Stomach (tissue), 19 donors: ENCODE measurements at places on chromosomes 7 and 10.

- no peak for DNase-seq
Observed at GRCh38 chr7:10731253-10731773, 242.4 kb upstream of the PHF14 start.

DNA sequence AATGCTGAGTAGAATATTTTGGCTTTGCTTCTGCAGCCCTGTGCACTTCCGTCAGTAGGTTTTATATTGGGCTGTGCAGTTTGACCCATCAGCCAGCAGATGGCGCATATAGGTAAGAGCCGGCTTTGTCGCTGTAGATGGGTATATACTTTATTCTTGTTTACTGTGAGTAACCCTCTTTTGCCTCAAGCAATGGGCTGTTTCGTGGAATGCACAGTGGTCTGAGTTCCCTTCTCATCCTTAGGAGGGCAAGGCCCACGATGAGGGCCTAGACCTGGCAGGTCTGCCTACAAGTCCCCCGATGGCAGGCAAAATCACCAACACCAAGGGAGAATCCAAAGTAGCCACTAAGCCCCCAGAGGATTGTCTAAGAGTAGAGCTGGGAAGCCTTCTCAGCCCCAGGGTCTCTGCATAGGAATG lies 1002.9 kb upstream of the KCND2 start:
- peak; percentile 57 for DNase-seq

- peak; percentile 79 for DNase-seq
Observed at GRCh38 chr10:788796-789748, 99.6 kb upstream of the DIP2C start.

DNA sequence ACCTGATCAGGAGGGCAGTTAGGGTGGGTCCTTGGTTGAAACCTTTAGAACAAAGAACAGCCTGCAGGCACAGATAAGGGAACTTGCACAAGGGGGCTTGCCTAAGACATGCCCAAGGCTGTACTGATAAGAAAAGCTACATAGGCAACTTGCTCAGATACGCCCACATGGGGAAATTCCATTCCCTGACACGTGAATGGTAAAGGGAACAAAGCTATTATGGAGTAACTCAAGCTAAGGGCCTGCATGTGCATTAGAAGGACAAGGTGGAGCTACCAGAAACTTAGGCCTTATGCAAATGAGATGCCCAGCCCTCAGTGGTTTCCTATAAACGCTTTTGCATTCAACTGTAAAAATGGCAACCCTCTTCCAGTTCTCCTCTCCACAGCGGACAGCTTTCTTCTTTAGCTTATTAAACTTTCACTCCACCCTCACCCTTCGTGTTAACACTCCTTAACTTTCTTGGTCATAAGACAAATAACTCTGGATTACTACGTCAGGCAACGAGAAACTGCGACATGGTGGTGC lies 1192.1 kb upstream of the CELF2 start:
- peak; percentile 87 for DNase-seq

- no peak for DNase-seq
Observed at GRCh38 chr10:17025444-17026295, 103.9 kb downstream of the CUBN start.

GRCh38 chr7:114889646-114890285 lies 32.1 kb upstream of the MDFIC start:
- DNase-seq, result peak; percentile 14

DNA sequence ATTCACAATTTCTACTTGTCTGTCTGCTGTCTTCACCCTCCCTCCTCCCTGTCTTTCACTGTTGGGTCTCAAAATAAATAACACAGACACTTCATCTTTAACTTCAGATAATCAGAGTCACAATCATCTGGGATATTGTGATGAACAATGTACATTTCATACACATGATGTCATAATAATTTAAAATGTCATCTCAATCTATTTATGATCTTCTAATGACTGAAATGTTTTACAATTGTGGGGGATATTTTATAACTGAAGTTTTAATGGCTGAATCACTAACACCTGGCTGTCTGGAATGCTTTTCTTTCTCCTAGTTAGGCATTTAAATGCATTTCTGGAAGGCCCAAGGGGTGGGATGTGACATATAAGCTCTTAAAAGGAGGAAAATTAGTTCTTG lies 859.8 kb downstream of the LRMDA start:
- no peak for DNase-seq

- no peak for DNase-seq
Observed at GRCh38 chr10:74598891-74599566, 227.4 kb upstream of the KAT6B start.

GRCh38 chr7:32658467-32658869 lies 163.2 kb downstream of the AVL9 start:
- no peak for DNase-seq

DNA sequence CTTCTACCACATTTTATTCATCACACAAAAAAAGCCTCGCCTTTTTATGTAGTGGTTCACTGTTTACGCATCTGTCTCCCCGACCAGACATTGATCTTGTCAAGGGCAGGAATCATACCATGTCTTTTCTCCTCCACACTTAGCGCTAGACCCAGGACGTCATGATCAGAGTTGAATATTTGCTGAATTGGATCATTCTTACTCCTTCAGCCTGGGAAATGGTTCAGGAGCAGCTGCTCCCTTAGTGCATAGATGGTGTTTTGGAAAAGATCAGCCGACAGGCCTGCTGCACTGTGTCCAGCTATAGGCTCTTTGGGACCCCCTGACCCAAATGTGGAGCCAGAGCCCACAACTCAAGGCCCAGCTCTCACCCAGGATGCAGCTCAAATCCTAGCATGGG lies 249.1 kb upstream of the TMEM72 start:
- DNase-seq, result no peak

GRCh38 chr7:105874055-105874454 lies 2.3 kb downstream of the ATXN7L1 start:
- DNase-seq, result no peak

DNA sequence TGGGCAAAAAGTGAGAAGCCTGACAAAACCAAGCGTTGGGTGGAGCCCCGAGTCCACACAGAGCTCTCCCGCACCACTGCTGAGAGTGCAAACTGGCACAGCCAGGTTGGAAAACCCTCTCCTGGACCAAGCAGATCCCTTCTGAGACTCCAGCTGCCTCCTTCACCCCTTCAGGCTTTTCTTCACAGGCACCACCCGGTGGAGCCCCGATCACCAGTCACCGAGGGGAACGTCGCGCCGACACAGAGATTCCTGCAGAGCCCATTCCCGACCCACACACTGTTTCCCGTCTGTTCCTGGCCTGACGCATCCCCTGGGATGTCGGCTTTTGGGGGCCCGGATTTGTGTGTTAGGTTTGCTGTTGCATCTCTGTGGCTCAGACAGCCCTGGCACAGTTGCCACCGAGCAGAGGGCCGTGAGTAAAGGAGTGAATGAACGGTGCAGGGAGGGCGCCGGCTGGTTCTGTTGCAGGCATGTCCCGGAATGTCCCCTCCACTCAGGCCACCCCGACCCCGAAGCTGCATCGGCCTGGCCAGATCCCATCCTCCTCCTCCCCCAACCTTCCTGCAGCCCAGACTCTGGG lies 51.0 kb upstream of the INPP5A start:
- no peak for DNase-seq

DNA sequence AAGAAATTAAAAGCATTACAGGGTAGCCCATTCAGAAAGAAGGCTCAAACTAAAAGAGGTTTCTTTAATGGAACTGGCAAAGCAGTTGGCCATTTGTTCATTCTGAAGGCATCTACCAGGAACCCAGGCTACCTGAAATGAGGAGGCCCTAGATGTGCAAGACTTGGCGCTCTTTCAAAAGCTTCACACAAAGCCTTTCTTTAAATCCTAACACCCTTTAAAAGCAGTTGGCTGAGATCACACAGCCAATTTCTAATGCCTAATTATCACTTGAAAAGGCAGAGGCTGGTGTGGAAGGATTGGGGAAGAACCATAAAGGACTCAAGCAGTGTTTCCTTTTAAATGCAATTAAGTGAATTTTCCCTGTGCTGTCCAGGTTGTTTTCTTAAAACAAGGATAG lies 23.2 kb downstream of the PPP1R17 start:
- DNase-seq, result no peak

DNA sequence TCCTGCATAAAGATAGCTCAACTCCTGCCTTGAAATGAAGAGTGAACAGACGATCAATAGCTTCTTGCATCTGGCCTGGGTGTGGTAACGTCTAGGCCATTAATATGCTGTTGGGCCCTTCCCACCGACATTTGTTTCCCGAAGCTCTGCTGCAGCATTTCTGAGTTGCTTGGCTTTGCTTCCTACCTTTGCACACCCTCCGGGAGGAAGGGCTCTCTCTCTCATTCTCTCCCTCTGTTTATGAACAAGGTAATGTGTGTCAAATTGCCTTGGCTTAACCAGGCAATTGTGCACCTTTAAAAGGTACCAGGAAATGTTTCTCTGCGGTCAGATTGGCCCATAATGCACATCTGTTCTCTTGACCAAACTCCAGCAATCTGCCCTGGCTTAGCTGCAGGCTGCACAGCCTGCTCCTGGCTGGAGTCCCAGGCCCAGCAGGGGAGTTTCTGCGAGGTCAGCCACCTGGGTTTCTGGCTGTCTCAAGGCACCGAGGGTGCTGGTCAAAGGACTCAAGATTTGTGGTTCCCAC lies 223.7 kb downstream of the SNX10 start:
- peak; percentile 82 for DNase-seq

GRCh38 chr7:155294511-155294778 lies 3.2 kb upstream of the INSIG1 start:
- DNase-seq, result no peak

- DNase-seq, result no peak
Observed at GRCh38 chr7:93973134-93973533, 31.0 kb downstream of the BET1 start.

DNA sequence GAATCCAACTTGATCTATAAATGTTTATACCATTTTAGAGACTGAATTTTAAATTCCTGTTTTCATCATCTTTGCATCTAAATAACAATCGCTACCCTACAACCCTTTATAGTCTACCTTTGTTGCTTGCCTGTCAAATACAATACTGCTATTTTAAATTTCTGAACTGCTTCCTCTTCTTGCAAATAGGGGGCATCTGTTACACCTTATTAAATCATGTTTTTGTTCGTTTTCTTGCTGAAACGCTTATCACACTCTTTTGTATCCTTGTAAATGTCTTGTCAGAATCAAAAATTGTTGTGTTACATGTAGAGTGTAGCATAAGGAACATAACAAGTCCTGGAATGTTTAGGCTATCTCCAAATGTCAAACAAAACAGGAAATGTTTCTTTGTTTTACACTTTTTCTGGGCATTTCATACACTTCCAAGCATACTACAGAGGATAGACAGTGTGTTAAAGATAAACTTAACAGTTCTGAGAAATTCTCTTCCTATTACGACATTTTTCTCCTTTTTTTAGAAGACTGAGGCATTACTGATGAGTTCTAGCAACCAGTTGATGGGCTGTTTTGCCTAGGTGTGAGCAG lies 281.3 kb downstream of the GPR158 start:
- no peak for DNase-seq

DNA sequence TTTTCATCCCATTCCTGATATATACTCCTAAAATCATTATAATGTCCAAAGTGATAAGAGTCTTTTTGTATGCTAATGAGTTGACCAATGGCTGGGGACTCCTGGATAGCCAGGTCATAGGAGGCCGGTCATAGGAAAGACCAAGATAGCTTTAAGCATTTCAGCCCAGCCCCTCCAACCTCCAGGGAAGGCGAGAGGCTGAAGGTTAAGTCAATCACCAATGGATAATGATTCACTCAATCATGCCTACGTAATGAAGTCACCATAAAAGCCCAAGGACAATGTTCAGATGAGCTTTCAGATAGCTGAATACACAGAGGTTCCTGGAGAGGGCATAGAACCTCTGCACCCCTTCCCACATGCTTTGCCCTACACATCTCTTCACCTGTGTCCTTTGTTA lies 75.7 kb downstream of the VWDE start:
- no peak for DNase-seq

- no peak for DNase-seq
Observed at GRCh38 chr10:4514445-4515108, 311.4 kb upstream of the AKR1E2 start.

- peak; percentile 22 for DNase-seq
Observed at GRCh38 chr7:155988416-155988815, 176.2 kb upstream of the SHH start.

GRCh38 chr10:113411456-113411855 lies 141.4 kb upstream of the HABP2 start:
- no peak for DNase-seq

DNA sequence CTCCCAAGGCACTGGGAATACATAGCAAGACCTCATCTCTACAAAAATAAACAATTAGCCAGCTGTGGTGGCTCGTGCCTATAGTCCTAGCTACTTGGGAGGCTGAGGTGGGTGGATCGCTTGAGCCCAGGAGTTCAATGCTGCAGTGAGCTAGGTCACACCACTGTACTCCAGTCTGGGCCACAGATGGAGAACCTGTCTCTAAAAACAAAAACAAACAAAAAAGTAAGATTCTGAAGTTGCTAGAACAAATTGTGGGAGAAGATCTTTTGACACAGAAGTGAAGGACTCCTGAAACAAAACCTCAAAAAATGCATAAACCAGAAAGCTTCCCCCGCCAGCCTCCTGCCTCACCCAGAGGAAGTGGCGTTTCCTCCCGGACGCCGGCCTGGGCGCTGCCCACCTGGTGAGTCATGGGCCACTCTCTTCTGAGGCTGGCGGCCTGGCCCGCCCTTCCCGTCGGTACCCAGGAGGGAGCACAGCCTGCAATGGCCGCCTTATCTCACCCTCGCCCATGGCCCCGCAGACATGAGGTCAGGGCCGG lies 25.4 kb upstream of the ELN start:
- DNase-seq, result peak; percentile 83

DNA sequence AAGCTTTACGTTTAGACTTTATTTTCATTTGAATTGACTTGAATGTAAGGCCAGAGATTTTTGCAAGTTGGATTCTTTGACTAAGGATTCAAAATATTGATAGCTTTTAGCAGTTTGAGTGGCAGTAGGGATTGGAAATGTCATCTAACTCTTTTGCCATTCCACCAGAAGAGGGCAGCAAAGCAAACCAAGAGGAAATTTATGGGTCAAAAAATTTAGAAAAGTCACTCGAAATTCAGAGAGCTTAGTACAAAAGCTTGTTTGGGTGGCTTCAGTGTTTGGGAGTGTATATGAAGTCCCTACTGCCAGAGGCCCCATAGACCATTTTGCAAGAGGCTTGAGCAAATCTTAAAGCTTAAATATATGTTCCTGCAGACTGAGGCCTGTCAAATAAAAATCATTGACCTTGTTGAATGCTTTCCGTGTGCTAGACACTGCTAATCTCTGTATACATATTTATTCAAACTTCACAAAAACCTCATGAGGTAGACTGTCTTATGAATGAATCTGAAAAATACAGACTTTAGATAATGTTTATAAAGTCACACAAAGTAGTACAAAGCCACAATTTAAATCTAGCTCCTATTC lies 44.6 kb upstream of the RSBN1L start:
- DNase-seq, result no peak

- no peak for DNase-seq
Observed at GRCh38 chr10:7722927-7723529, 19.9 kb downstream of the ITIH2 start.
